B cell (primary cell): ENCODE measurements at places on chromosomes 6 and 20.

DNA sequence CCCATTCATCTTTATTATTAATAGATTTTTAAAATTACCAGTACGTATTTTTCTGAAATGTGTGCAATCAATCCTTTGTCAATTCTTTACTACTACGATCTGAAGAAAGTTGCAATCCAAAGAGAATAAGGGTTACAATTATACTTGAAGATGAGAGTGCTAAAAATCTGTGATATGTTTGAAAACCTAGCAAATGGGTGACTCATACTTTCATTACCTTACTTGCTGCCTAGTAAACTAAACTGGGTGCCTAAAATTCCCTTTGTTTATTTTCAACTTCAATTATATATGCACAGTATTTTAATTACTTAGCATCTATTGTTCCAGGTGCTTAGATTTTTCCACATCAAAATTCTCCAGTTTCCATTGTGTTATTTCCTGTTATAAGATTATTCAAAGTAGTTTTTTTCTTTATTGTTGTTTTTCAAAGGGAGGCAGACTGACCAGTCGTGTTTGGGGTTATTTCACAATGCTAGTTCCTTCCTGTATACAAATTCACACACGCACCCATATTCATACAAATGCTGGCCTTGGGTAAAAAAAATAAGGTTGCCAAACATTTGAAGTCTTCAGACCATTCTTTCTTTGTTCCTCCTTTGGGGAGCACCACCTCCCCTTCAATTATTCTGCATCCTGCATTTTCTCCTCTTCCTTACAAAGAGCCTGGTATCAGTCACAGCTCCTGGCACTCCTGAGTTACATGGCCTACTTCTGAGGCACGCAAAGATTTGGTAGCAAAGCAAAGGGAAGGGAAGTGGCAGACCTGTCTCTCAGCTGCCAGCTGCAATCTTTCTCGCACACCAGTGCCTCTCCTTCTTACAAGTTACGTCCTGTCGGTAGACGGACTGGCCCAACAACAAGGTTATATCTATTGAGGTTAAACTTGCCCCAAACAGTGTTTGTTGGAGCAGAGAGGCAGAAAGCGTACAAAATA is 16.2 kb upstream of the FAM135A start:
- DNase-seq: no peak

GRCh38 chr6:5215159-5215558 is 45.6 kb downstream of the LYRM4 start:
- no peak for DNase-seq

DNA sequence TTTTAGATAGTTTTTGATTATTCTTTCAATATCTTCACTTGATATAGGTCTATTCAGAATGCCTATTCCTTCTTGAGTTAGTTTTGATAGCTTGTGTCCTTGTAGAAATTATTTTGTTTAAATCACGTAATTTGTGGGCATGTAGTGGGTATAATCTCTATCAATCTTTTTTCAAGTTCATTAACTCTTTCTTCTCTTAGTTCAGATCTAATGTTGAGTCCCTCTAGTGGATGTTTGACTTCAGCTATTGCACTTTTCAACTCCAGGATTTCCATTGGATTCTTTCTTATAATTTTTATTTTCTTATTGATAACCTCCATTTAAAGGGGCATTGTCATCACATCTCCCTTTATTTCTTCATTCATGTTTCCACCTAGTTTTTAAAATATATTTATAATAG is 135.6 kb downstream of the COL12A1 start:
- no peak for DNase-seq

GRCh38 chr6:36455486-36456027 is 12.8 kb downstream of the KCTD20 start:
- no peak for DNase-seq

- peak; percentile 47 for DNase-seq
These were observed 34.6 kb downstream of the FBXO5 start for GRCh38 chr6:152948150-152948768.

DNA sequence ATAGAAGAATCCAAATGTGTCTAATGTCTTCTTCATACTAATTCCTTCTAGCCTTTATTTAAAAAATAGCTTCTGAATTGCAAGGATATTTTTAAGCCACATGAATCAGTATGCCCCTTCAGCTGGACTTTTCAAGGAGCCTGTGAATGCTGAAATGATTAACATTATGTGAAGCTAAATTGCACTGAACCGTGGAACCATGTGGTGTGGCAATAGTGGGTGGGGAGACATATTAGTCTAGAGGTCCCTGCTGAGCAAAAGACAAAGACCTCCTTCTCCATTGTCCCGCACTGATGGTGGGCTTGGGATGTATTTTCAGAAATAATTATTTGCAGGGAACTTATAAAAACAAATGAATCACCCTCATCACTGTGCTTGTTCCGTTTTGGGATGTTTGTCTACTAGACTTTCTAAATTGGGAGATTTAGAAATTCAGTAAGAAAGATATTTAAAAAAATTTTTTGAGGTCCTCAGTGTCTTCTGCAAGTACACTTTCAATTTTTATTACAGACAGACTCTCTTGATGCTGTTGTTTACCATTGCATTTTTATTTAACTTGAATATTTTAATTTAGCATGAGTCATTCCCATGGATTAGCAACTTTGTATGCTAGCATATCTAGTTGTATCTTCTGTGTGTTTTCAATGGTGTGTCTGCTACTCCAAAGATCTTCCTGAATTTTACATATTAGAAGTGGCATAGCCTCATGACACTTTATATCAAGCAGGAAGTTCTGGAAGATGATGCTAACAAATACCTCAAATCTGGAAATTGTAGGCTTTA is 238.1 kb downstream of the LAMA2 start:
- DNase-seq: no peak

- no peak for DNase-seq
These were observed 8.0 kb upstream of the CRISP2 start for GRCh38 chr6:49721297-49721696.

DNA sequence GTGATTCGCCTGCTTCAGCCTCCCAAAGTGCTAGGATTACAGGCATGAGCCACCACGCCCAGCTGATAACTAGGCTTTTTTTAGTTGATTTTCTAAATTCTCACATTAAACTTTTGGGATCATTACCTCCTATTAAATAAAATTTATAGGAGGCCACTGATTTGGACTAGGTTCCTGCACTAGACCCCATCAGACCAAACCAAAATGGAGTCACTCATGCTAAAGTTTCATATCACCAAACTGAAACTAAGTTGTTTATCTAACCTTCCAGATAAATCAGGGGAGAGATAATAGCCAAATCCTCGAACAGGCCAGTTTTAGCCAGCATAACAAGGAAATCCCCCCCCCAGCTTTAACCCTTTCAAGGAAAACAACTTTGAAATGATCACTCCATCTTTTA is 98.4 kb upstream of the SLC22A16 start:
- DNase-seq: no peak

DNA sequence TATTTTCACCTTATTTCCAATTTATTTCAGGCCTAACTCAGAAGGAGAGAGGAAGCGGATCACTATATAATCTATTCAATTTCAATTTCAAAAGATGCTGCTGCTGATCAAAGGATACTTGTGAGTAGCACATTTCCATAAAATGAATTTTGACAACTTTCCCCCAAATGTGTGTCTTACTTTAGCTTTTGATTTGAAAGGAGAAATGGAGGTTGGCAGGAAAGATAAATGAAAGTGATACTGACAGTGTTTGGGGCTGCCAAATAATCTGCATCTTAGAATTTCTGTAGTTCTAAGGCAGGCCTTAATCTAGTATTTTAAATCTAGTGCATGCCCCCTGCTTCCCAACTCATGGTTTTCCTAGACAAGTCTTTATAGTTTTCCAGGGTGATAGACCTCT is 535.4 kb downstream of the DOK5 start:
- DNase-seq: no peak

- DNase-seq: no peak
These were observed 36.8 kb downstream of the PREX1 start for GRCh38 chr20:48791014-48791413.

GRCh38 chr6:4922488-4923037 is 81.3 kb downstream of the RPP40 start:
- DNase-seq: no peak

DNA sequence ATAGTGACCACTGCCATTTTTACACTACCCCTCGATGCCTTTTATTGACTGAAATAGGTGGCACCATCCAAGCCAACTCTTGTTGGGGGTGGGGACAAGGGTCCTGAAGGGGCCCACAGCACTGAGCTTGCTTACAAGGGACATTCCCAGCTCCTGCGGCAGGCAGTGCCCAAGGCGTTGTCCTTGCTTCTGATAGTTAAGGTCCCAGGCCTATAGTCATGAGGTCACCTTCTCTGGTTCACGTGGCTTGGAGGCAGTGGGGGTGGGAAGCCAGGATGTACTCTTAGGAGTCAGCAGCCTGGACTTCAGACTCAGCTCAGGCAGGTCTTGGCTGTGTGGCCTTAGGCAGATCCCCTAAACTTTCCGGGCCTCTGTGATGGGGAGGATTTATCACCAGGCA is 48.6 kb downstream of the TOX2 start:
- no peak for DNase-seq

GRCh38 chr20:1448081-1448620 is 18.5 kb downstream of the NSFL1C start:
- DNase-seq: no peak

DNA sequence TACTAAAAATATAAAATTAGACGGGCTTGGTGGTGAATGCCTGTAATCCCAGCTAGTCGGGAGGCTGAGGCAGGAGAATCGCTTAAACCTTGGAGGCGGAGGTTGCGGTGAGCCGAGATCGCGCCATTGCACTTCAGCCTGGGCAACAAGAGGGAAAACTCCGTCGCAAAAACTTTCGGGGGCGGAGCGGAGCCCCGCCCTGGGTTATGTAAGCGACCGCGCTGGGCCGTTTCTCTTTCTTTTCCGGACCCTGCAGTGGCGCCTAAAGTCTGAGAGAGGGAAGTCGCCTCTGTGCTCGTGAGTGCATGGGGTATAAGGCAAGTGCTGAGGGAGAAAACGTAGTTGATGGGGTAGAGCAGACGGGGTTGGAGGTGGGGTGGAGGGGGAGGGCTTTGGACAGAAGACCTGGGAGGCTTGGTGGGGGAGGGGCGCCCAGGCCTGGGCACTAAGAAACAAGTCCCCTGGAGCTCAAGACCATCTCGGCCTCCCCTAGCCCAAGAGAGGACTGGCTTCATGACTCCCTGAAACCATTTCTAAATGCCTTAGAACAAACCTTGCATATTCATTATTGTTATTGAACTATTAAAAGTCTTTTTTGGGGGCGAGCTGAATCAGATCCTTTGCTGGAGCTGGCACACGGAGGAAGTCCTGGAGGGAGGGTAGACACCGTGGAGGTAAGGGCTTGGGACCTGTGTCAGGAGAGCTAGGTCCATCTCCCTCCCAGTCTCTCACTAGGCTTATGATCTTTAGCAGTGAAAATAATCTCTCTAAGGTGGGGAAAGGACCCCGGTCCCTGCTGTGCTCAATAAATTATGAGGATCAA is 2.7 kb upstream of the MICA start:
- peak; percentile 90 for DNase-seq

GRCh38 chr6:7107578-7108195 is at the start of gene RREB1:
Gene RREB1 (plus strand): TSS chr6:7107961. CDS start chr6:7181912, 73,951 bp downstream.
- peak; percentile 81 for DNase-seq

DNA sequence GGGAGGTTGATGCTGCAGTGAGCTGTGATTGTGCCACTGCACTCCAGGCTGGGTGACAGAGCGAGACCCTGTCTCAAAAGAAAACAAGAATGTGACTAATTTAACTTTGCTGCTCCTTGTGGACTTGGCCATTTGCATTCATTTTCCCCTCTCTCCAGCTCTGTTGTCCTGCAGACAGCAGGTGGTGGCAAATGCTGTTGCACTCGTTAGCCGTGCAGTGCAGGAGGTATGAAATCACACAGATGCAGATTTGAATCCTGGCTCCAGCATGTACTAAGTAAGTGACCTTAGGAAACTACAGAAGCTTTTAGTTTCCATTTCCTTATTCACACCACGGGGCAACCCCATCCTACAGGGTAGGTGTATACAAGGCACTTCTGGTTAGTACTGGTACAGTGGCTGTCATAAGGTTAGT is 9.6 kb upstream of the BEND3 start:
- no peak for DNase-seq

- DNase-seq: no peak
These were observed 31.6 kb upstream of the SNX9 start for GRCh38 chr6:157791450-157791849.

- DNase-seq: no peak
These were observed 242.3 kb downstream of the TBX18 start for GRCh38 chr6:84522135-84522549.

- DNase-seq: no peak
These were observed 111.6 kb downstream of the GMDS start for GRCh38 chr6:2133716-2134310.
